ENCODE measurements at places on chromosomes 7 and 10.

- no peak for DNase-seq
These were observed 50.0 kb downstream of the DLD start for GRCh38 chr7:107940951-107941350.

DNA sequence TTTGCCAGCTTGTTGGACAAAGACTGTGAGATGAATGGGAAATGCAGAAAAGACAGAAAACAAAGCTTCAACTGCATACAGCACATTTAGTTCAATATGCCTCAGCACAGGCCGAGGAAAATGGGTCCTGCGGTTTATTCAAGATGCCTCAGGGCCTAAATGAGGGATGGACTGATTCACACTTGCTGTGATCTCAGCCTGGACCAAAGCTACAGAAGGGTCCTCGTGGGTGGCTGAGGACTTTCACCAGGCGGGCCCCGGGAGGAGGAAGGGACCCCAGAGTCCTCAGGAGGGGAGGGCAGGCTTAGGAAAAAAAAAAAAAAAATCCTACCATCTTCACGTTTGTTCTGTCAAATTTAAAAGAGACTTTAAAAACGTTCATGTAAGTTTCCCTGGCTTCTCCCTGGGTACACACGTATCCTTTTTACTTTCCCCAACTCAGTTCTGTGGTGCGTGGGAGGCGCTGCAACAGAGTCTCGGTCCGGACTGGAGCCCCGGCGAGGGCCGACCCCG lies 624 bp upstream of the ZNF783 start:
- DNase-seq: peak; percentile 91

DNA sequence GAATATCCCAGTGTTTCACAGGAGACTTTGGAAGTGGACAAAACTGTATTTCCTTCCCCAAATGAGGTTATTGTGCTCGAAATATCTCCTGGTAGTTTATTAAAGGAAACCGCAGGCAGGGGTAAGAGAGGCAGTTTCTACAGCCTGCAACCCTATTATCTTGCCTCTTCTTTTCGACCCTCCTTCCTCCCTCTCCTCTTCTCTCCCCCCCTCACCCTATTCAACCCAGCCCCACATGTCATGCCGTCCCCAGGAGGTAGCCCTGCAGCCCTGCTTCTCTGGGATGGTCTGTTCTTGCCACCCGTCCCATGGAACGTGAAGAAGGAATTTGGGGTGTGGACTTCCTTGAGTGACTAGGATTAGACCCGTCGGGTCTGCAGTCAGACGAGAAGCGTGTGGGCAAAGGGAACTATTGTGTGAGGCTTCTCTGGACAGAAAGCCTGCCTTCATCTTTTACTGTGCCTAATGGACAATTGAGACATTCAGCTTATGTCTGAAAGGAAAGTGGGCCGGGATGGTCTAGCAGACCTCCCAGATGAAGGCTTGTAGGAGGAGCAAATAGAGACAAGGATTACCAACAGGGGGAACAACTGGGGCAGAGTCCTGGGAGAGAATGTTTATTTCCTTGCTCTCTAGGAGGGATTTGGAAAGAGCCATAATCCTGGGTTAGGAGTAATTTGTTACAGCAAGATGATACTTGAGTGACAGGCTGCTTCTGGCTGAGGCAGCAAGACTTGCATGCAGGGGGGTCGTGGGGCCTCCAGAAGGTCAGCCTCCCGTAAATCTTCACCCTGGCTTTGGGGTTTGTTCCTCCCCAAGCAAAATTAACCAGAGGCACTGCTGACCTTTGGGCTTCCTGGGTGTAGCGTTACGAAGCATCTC lies 77.8 kb downstream of the TCF7L2 start:
- DNase-seq: peak; percentile 37

GRCh38 chr7:33701927-33702326 lies 203.4 kb upstream of the BMPER start:
- no peak for DNase-seq

GRCh38 chr7:146414937-146415336 lies 298.3 kb downstream of the CNTNAP2 start:
- DNase-seq: no peak

DNA sequence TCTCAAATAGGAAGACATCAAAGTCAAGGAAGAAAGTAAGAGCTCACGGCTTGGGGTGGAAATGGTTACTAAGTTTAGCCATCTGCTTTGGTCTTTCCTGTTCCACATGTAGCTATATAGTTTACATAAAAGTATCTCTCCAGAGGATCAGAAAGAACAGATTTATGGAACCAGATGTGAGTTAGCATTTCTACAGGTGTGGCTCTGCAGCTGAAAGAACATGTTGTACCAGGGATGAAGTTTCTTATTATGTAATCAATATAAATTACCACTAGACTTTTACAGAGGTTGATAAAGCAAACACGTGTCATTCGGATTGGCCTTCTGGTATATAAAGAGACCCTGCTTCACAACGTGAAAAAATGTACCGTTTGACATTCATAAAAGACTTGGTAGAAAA lies 19.9 kb downstream of the CALD1 start:
- DNase-seq: no peak

DNA sequence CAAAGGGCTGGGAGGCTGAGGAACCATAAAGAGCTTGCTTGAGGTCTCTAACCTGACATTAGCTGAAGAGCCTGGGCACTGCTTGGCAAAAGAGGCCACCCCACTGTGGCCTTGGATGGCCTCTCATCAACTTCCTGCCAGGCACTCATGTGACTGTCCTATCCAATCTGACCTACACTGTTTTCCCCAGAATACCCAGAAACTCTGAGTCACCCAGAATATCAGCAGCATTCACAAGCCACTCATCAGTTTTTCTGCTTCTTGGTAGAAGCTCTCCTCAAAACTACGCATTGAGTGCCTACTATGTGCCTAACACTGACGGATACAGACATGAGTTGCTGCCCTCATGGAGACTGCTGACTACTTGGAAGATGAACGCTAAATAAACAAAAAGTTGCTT lies 4.1 kb upstream of the NT5C2 start:
- peak; percentile 90 for DNase-seq

All from GM23248 (cell line).